ENCODE measurements at places on chromosomes 5 and 9.
A peak's percentile ranks its signal among the peaks of the same experiment; 100 is the strongest.

GRCh38 chr5:150410524-150411244, 2.0 kb downstream of the CD74 start:
- peak; percentile 78 for DNase-seq

DNA sequence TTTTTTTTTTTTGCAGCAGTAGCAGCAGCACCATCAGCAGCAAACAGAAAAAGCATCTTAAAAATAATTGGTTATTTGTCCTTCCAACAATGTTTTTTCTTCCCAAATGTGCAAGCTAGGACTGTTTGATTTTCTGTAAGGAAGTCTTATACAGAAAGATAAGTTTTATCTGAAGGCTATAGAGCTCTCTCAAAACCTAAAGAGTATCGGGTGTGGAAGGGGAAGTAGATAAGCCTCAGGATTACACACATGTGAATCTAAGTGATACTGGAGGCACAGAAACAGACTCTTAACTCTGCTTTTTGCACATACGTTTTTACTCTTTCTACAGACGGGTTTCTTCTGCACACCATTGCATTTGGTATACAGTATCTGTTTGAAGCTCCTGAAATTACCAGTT, 184.4 kb upstream of the FTMT start:
- DNase-seq: no peak

GRCh38 chr5:176578391-176578808, 29.3 kb downstream of the CDHR2 start:
- DNase-seq: peak; percentile 66

GRCh38 chr9:133919253-133920115, 72.6 kb downstream of the VAV2 start:
- no peak for DNase-seq

GRCh38 chr9:76246680-76247079, 147.5 kb downstream of the RFK start:
- DNase-seq: no peak

GRCh38 chr5:109743770-109744212, 54.1 kb downstream of the MAN2A1 start:
- DNase-seq: no peak

DNA sequence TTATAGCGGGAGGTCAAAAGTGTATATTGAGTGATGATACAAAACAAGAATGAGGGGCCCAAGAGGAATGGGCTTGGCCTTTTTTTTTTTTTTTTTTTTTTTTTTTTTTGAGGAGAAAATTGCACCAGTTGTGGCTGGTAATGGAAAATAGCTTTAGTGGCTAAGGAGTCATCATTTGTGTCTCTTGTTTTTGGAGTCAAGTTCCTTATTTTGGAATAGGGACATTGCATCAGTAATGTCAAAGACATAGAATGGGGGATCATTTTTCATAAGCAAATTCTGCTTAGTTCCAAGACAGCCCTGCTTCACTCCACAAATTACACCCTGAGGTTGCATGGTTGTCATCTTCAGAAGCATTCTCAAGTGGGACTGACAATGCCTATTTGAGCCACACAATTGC, 137.4 kb downstream of the STK32A start:
- DNase-seq: no peak

- DNase-seq: no peak
Observed at GRCh38 chr5:169745441-169746146, 108.5 kb downstream of the DOCK2 start.

DNA sequence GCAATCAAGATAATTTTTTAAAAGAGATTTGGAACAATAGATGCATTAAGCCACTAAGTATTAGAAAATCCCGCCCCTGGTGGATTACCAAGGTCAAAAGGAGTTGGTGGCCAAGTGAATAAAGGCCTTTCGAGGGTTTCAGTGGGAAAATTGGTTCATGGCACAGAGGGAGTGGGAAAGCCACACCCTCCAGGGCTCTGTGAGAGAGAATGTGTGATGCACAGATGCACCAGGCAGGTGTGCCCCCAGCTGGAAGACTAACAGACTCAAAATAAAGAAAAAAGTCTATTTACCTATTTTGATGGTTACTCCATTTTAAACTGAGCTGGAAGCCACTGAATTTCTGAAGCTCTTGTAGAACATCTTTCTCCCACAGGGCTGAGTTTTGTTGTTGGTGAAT, 278.0 kb downstream of the DRD1 start:
- DNase-seq: no peak

- DNase-seq: no peak
Observed at GRCh38 chr5:174563899-174564298, 160.5 kb upstream of the MSX2 start.

All from dermis microvascular lymphatic vessel endothelial cell (primary cell).